ENCODE measurements at places on chromosomes 3 and 15.

DNA sequence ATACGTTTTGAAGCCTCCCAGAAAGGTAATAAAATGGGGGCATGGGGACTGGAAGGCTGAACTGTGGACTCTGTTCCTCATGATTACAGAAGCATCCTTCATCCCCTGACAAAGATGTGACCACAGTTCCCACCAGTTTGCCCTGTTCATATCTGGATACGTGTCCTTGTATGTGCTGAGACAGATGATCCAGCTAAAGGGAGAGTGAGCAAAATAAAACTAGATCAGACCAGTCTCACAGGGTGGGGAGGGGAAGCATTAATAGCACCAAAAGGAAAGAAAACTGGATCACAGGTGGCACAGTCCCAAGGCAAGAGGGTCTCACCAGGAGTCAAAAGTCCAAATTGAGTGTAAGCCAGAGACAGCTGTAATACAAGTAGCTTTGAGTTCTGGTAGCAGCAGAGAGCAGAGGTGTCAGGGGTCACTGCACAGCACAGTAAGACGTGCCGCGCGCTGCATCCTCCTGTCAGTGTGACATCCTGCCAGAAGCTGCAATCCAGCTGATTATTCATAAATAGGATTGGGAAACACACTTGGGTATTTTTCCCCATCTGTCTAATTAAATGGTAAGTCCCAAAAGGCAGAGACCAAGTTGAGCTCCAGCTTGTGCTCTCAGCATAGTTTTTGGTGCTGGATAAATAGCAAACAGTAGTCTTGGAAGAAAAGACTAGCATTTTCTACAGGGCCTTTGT is 560.0 kb upstream of the CFAP20DC start:
- no peak for DNase-seq

GRCh38 chr3:119259821-119260220 is 19.1 kb upstream of the B4GALT4 start:
- DNase-seq = no peak

DNA sequence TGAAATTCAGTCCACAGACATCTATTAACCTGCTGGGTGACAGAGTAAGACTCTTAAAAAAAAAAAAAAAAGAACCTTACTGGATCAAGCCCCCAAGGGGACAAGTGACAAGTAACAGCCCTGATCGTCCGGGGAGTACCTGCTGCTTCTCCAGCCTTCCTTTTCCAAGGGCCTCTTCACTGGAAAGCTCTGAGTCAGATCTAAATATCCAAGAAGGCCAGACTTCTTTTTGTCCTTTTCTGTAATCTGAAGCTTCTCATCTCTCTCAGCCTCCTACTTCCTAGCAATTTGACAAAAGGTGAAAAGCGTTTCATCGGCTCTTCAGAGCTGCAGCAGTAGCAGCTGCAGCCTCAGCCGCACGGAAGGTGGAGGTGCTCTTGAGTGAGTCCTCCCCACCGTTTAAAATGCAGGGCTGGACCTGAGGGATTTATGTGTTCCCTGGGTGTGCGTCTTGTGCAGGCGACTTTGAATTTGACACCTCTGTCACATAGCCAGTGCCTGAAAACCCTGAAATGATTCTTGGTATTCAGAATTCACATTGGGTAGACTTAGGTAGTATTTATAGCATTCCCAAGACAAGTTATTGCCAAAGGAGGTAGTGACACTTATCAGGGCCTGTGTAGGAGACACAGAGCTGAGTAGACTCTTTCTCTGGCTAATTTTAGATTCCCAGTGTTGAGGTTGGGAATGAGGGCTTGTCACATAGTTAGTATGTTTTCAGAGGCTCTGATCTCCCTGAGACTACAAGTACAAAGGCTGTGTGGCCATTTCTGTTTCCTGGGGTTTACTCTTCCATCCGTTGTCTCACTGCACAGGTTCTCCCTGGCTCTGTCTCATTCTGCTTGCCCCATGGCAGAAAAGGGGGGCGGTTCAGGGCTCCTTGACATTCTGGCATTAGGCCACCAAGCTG is 291.2 kb upstream of the C2CD4B start:
- no peak for DNase-seq

GRCh38 chr15:42971830-42972229 is 51.3 kb upstream of the TTBK2 start:
- no peak for DNase-seq

- DNase-seq = no peak
Measured at GRCh38 chr3:13479332-13479581, 849 bp upstream of the HDAC11 start.

- DNase-seq = no peak
Measured at GRCh38 chr15:70204652-70205051, 106.9 kb upstream of the TLE3 start.

DNA sequence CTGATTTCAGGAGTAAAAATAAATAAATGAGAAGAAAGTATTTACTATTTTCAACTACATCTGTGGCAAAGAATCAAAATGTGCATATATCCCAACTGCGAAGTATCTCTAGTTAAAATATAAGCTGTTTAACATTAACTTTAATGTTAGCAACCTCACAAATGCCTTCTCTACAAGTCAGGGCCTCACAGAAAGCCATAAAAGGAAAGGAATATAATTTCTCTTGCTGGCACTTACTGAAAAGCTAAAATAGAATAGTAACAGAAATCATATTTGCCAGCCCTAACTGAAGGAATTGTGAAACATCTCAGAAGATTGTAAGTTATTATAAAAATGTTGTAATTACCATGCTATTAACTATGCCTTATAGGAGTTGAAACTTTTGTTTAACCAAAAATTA is 65.1 kb upstream of the MBNL1 start:
- DNase-seq = no peak

GRCh38 chr15:38474155-38474757 is 20.3 kb downstream of the FAM98B start:
- no peak for DNase-seq

- no peak for DNase-seq
Measured at GRCh38 chr3:66797889-66798560, 200.1 kb upstream of the KBTBD8 start.

DNA sequence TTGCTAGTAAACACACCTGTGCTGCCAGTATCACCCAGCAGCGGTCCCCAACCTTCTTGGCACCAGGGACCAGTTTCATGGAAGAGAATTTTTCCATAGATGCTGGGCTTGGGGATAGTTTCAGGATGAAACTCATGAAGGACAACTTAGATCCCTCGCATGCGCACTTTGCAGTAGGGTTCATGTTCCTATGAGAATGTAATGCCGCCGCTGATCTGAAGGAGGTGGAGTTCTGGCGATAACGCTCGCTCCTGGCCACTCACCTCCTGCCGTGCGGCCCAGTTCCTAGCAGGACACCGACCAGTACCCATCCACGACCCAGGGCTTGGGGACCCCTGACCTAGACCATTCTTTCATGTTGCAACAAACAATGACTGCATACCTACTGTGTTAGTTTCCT is 89.7 kb downstream of the TOP2B start:
- DNase-seq = no peak

- DNase-seq = no peak
Measured at GRCh38 chr15:87841426-87841998, 415.0 kb downstream of the NTRK3 start.

- DNase-seq = no peak
Measured at GRCh38 chr3:132008837-132009236, 26.0 kb downstream of the CPNE4 start.

- no peak for DNase-seq
Measured at GRCh38 chr3:193416629-193417028, 38.1 kb upstream of the ATP13A5 start.
